ENCODE measurements at places on chromosomes 1 and 21.

GRCh38 chr21:36689324-36689723, 9.6 kb upstream of the SIM2 start:
- DNase-seq: no peak

- DNase-seq: no peak
Measured at GRCh38 chr1:222099746-222100145, 357.9 kb upstream of the DUSP10 start.

DNA sequence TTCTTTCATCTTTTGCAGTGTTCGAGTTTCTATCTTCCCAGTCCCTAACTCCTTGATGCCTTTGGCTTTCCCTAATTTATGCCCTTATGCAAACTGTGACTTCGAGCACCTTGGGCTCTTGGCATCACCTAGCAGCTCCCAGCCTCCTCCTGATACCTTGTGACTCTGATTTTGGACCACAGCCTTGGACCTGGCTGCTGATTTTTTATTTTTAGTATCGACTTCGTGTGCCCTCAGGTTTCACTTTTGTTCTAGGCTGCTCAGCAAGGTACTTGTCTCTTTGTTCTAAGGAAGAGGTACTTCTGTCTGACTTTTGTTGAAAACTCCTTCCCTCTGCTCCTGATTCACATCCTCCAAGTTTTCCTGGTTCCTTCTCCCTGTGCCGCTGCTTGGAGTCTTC, 69.6 kb upstream of the KCNK1 start:
- no peak for DNase-seq

DNA sequence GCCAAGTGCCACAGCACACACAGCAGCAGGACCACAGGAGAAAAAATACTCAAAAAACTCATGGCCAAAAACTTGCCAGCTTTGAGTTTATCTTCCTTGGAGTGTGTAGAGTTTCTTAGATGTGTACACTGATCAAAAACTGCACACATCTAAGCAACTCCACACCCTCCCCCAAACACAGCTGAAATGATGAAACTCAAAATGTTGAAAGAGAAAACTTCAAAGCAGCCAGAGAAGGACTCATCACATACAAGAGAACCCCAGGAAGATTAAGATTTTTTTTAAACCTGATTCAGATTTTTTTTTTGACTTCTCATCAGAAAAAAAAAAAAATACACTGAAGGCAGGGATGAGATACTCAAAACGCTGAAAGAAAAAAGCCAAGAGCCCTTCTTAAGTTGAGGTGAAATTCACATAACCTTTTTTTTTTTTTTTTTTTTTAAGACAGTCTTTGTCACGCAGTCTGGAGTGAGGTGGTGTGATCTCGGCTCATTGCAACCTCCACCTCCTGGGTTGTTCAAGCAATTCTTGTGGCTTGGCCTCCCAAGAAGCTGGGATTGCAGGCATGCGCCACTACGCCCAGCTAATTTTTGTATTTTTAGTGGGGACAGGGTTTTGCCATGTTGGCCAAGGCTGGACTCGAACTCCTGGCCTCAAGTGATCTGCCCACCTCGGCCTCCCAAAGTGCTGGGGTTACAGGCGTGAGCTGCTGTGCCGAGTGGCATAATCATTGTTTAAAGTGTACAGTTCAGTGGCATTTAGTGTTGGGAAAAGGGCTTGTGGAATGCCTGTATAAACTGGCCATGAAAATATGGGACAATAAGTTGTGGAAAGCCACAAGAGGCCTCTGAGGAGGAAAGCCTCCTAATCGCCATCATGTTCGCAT, 20.9 kb upstream of the PDXK start:
- DNase-seq: no peak

GRCh38 chr1:43832255-43832654, 101.3 kb upstream of the ARTN start:
- no peak for DNase-seq

DNA sequence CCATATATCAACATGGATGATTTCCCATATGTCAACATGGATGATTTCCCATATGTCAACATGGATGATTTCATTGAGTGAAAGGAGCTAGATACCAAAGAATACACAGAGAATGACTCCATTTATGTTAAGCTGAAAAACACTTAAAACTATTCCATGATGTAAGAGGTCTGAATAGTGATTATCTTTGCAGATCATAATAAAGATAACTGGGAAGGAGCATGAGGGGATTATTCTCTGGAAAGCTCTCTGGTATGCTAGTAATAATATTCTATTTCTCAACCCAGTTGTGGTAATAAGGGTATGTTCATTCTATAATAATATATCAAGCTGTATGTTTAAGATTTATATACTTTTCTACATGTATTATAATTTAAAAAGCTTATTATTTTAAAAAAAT, 14.1 kb downstream of the SYNJ1 start:
- DNase-seq: no peak

GRCh38 chr1:234954613-234955012, 174.0 kb downstream of the TOMM20 start:
- DNase-seq: no peak

DNA sequence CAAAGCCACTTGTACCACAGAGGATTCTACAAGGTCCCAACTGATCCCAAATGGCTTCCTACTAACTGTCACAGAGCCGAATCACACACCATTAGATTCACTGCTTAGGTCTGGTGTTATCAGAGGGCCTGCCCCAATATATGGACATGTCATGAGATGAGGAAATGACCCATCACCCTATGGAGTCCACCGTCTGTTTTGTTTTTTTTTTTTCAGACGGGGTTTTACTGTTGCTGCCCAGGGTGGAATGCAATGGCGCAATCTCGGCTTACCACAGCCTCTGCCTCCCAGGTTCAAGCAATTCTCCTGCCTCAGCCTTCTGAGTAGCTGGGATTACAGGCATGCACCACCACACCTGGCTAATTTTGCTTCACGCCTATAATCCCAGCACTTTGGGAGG, 83.8 kb upstream of the ETS2 start:
- DNase-seq: no peak

DNA sequence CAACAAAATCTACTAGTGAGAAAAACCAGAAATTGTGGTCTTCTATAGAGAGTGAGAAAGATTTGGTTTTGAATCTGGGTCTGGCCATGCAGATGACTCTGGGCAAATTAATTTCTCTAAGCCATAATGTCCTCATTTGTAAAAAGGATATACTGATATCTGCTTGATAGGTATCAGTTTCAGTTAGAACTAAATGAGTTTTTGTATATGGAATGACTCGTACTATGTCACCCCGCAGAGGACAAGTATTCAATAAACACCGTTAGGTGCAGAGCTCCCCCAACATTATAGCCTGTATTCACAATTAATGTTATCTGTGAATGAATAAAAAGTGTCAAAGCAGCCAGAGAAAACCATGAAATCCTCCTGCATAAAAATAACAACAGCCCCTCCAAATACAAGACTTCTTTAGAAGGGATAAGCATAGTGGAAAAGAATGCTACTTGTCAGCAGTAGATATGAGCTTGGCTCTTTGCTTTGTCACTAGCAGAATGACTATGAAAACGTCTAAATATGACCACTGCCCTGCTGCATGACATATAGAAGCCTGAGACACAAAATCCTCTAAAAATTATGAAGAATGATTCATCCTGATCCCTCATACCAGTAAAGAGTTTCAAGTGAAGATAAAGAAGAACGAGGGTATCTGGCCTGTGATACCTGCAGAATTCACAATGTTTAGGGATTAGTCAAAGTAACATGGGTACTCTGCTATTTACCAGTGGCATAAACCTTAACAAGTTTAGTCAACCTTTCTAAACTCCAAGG, 17.8 kb downstream of the SCAF4 start:
- no peak for DNase-seq

GRCh38 chr1:87888446-87888845, 559.8 kb downstream of the LMO4 start:
- no peak for DNase-seq

- DNase-seq: no peak
Measured at GRCh38 chr1:64150266-64150665, 53.2 kb upstream of the UBE2U start.

GRCh38 chr1:92554216-92554615, 67.5 kb upstream of the GFI1 start:
- DNase-seq: no peak

GRCh38 chr1:30637183-30637980, 86.0 kb downstream of the MATN1 start:
- DNase-seq: no peak

DNA sequence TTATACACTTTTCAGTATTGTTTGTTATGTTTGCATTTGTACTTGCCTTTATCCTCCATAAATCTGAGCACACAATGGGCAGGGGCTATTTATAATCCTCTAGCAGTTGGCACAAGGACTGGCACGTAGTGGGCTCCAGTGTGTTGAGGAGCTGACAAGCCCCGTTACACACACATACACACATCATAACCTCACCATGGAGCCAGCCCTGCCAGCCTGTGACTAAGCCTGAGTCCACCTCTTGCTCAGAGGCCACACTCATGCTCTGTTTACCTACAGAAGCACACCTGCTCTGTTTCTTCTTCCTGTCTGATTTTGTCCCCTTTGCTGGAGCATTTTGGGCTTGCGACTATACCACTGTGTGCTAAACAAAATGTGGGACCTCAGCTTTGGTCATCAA, 64.5 kb upstream of the SPATA6 start:
- no peak for DNase-seq

DNA sequence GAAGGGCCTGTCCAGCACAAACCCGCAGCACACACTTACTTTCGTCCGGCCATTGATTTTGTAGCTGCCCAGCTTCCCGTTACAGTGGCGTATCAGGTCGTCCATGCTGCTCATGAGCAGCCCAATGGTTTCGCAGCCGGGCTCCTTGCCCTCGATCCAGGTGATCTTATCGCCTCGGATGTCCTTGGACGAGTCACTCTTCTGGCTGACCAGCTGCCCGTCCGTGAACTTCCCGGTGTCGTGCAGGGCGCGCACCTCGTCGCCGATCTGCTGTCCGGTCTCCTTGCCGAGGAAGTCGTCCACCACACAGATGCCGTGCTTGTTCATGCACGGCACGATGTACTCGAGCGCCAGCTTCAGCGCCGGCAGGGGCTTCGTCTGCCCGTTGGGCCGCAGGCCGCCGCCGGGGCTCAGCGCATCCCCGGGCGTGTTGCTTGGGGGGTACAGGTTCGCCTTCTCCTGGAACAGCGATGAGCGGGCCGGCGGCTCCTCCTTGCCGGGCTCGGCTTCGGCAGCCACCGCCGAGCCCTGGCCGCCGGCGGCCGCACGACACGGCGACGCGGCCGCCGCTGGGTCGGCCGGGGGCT, 1.0 kb downstream of the EGLN1 start:
- peak; percentile 59 for DNase-seq

GRCh38 chr1:53135735-53136114, 6.7 kb downstream of the SLC1A7 start:
- DNase-seq: no peak

- DNase-seq: no peak
Measured at GRCh38 chr1:101194746-101195145, 42.1 kb upstream of the S1PR1 start.

DNA sequence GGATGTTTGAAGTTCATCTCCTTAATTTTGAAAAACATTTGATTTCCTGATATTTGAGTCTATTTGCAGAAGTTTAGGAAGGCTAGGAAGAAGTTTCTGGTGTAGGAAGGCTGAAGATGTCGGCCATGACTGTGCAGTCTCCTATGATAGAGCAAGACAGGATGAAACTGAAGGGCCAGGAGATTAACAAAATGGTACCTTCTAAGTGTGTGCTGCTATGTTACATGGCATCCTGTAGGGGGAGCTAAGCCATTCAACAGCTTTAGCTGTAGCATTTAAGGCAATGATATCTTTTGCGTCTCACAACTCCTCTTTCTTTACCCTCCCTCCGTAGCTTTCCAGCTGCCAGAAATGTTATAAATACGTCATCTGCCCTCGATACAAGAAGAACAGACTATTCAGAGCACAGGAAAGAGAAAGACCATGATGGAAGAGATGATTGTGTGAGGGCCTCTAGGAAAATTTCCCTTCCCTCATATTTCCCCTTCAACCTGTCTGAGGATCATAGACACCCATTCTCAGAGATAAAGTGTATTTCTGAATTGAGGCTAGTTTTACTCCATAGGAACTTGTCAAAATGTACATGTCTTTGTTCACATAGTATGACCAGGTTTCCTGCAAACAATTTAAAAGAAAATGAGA, 61.1 kb downstream of the XCL1 start:
- no peak for DNase-seq

DNA sequence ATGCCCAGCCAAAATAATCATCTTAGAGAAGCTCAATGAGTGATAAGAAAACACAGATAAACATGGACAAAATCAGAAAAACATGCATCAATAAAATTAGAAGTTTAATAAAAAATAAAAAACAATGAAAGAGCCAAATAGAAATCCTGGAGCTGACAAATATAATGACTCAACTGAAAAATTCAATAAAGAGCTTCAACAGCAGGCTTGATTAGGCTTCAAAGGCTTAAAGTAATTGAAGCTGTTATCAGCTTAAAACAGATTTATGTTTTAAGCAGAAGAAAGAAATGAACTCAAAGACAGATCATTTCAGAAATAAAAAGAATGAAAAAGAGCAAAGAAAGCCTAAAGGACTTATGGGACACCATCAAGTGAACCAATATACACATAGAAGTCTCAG, 28.3 kb downstream of the RGSL1 start:
- no peak for DNase-seq

- DNase-seq: no peak
Measured at GRCh38 chr1:29298246-29298645, 61.9 kb downstream of the PTPRU start.

DNA sequence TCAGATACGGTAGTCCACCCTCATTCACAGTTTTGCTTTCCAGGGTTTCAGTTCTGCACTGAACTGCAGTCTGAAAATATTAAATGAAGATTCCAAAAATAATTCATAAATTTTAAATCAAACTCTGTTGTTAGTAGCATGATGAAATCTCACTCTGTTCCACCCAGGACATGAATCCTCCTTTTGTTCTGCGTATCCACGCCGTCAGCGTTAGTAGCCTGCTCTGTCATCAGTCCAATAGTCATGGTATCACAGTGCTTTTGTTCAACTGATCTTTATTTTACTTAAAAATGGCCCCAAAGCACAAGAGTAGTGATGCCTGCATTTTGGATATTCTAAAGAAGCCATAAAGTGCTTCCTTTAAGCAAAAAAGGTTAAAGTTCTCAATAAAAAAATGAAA, 23.9 kb downstream of the CHD1L start:
- DNase-seq: no peak

- DNase-seq: no peak
Measured at GRCh38 chr1:89670711-89671110, 37.8 kb downstream of the LRRC8C start.

GRCh38 chr21:39531064-39531463, 79.3 kb downstream of the SH3BGR start:
- DNase-seq: peak; percentile 20

- no peak for DNase-seq
Measured at GRCh38 chr1:243620096-243620495, 229.9 kb downstream of the AKT3 start.

- DNase-seq: no peak
Measured at GRCh38 chr1:221816899-221817298, 75.0 kb upstream of the DUSP10 start.

- no peak for DNase-seq
Measured at GRCh38 chr1:165871311-165872067, 44.1 kb downstream of the UCK2 start.

DNA sequence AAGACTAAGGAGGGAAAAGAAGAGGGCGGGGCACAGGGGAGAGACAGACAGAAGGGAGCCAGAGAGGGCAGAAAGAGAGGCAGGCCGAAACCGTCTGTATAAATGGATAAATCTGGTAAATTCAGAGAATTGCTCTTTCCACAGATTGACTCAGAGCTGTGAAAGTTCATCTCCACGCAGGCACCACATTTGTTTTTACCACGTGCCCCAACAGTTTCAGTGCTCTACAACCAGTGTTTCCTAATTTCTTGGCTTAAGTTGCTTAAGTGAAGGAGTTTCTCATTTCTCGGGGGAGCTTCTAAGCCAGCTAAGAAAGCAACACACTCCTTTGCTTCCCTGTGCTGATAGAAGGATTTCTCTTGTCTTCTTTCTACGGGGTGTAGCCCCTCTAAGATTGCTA, 87.1 kb downstream of the ENAH start:
- no peak for DNase-seq
